ENCODE measurements at places on chromosomes 11 and 22.
A peak's percentile ranks its signal among the peaks of the same experiment; 100 is the strongest.

- DNase-seq = no peak
Observed at GRCh38 chr22:18970948-18971315, 34.8 kb upstream of the PRODH start.

- no peak for DNase-seq
Observed at GRCh38 chr22:27987557-27987956, 68.5 kb upstream of the PITPNB start.

DNA sequence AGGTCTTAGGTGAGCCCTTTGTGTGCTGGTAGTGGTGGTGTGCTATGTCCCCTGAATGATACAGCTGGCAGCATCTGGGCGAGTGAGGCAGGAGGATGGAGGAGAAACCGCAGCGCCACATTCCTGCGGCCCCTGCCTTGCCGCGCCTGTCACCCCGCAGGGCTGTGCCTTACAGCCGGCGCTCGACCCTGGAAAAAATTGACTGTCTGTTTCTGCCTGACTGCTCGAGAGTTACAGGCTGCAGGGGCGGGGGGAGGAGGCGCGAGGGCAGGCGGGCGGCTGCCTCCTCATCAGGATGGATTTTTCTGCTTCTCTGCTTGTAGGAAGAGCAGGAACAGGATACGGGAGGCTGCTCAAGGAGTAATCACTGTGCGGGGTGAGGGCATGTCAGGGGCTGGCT, 443.4 kb downstream of the MIAT start:
- DNase-seq = no peak

DNA sequence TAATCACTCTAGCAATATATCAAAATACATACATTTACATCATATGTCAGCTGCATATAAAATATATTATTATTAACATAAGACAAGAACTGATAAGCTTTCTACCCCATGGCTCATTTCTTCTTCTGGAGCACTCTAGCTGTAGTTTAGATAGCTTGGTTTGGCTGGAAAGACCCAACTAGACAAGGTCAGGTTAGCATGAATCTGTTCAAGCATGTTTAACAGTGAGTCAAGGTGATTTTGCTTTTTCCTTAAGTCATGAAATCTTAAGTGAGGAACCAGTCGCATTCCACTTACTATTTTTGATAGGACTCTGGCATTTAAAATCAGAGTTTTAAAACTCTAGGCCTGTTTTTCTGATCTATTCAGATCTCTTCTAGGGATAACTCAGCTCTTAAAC, 157.0 kb upstream of the PDGFD start:
- DNase-seq = no peak

DNA sequence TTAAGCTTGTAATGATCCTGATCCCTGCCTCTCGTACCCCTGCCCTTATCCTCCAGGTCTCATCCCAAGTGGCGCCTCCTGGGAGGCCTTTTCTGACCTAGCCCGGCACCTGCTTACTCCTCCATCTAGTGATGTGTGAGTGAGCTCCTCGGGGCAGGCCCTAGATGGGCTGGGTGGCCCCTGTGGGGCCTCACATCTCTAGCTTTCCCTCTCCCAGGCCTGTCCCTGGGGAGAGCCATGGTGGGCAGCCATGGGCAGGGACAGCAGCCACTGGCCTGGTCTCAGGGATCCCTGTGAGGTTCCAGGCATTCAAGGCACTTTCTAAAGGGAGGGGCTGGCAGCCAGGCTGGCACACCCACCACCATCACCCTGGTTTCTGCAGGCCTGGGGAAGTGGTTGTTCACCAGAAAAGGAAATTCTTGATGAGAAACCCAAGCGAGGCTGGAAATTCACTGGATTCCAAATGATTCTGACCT, 27.9 kb downstream of the GNAZ start:
- no peak for DNase-seq

DNA sequence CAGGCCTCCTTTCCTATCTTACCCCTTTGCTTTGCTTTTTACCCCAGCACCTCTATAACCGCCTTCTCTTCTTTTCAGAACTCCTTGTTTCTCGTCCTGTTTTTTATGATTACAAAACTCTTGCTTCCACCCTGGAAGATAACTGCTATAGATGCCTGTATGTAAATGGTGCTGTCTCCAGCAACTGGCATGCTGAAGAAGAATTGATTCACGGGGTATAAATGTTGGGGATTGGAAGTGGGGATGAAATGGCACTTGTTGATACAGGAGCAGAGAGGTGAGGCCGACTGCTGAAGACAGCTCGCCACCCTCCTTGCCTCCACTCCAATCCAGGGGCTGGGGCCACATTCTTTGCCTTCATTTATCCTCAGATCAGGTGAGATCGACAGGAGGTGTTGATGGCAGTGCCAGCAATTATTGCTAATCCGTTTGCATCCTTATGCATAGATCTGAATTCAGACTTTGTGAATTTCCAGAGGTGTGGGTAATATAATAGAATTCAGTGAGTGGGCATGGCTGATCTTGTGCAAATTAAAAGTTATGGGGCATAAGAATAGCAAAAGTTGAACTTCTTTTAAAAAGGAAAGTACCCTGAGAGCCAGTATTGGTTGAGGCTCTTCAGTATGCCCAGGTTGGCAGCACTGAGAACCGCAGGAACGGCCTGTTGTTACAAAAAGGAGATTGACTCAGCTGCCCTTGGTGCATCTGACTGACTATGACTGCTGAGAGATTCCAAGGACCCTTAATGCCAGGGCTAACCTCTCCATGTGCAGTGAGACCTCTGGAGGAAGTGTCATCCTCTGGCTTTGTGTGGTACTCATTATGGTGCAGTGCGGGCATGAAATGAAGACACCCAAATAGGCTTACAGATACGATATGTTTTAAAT, 5.3 kb downstream of the NEAT1 start:
- no peak for DNase-seq

GRCh38 chr11:35632301-35632700, 14.0 kb downstream of the FJX1 start:
- no peak for DNase-seq

- no peak for DNase-seq
Observed at GRCh38 chr22:48902001-48902869, 925.4 kb downstream of the BRD1 start.

DNA sequence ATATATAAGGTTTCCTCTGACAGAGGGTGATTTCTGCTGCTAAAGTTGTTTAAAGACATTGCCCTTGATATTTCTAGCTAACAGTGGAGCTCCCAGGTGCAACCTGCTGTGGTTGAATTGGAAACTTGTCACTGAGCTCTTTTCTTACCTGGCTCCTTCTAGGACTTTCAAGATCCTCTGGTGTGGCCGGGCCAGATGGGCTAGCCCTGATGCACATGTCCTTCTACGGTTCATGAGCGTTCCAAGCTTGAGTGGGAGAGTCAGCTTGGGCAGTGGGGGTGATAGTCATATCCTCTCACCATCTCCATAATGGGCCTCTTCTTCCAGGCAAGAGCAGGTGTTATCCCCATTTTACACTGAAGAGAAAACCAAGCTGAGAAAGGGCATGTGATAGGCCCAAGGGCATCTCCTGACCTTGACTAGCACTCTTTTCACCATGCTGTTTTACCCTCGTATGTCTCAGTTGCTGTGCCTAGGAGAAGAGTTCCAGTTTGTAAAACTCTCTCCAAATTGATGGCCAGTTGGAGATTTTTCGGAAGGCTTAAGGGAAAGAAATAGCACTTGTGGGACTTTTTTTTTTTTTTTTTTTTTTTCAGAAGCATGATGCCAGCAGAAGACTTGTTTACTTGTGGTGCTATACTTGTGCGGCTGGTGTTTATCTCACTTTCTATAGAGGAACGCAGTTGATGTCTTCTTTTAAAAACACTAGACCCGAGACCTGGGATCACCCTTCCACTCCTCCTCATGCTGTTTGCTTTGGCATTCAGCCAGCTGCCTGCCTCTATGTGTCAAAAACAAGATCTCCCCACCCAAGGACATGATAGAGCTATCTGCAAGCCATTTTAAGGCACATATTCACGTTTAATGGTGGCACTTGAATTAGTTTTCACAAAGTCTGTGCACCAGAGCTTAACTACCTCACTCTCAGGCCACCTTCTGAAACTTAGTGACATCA, 32.6 kb downstream of the TEAD1 start:
- DNase-seq = no peak

- no peak for DNase-seq
Observed at GRCh38 chr11:128830290-128831173, 36.6 kb downstream of the KCNJ1 start.

- no peak for DNase-seq
Observed at GRCh38 chr11:125091247-125091876, 20.1 kb downstream of the TMEM218 start.

- DNase-seq = no peak
Observed at GRCh38 chr22:43164636-43165035, 13.3 kb downstream of the TSPO start.

DNA sequence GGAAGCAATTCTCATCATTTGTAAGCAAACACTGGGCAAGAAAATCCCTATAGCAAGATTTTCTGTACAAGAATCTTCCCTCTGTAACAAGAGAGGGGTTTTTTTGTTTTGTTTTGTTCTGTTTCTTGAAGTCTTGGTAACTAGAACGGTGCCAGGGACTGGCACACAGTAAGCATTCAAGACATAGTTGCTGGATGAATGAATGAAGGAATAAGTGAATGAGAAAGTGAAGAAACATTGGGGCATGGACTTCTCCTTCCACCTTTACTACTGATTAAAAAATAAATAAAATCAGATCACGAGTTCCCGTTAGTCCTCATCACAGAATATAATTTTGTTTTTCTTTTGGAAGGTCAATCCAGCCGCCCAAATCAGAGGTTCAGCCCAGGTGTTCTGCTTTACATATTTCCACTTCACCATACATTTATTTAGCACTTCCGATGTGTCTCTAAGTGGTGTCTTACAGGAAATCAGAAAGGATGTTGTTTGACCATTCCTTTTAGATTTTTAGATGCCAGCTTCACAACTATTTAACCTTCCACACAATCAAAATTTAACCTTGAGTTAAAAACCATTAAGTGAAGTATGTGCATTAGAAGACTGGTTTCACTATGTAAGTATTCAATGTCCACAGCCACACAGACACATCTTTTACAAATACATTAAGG, 281.2 kb downstream of the CADM1 start:
- no peak for DNase-seq

DNA sequence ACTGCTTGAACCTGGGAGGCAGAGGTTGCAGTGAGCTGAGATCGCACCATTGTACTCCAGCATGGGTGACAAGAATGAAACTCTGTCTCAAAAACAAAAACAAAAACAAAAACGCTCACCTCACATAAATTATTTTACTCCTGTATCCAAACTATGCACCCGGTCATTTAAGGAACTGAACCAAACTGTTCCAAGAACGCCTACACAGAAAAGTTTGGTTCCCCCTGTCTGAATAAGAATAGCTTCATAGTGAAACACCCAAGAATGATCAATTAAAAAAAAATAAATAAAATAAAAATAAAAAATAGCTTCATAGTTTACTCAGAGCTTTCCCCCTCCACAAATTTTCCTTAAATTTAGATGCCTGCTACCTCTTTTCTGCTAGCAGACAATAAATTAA, 13.7 kb downstream of the NUP98 start:
- DNase-seq = no peak

DNA sequence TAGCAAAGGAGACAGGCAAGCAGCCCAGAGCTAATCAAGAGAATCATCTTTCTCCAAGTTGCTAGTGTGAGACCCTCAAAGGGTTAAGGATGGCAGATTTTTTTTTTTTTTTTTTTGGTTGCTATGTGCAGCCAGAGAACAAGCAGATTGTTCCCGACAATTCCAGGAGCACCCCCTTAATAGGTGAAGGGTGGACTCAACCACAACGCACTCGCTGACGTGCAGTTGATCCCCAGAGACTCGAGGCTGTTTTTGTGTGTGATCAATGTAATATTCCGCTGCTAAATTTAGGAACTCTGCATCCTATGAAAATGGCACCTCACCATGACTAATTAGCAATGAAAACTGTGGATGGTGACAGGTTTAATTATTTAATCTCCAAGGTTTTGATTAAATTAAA, 789.0 kb downstream of the KCNA4 start:
- no peak for DNase-seq

DNA sequence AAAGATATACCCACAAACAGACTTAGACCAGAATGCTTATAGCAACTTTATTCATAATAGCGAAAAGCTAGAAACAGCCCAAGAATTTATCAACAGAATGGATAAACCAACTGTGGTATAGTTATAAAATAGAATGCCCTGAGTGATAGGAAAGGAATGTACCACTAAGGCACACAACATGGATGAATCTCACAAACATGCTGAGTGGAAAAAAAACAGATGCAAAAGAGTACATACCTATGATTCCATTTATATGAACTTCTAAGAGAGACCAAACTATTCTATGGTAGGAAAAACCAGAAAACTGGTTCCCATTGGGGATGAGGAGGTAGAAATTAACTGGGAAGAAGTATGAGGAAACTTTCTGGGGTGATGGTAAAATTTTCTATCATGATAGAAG, 40.4 kb upstream of the GRIK4 start:
- DNase-seq = no peak

- DNase-seq = no peak
Observed at GRCh38 chr11:3380706-3381545, 2.0 kb upstream of the ZNF195 start.

DNA sequence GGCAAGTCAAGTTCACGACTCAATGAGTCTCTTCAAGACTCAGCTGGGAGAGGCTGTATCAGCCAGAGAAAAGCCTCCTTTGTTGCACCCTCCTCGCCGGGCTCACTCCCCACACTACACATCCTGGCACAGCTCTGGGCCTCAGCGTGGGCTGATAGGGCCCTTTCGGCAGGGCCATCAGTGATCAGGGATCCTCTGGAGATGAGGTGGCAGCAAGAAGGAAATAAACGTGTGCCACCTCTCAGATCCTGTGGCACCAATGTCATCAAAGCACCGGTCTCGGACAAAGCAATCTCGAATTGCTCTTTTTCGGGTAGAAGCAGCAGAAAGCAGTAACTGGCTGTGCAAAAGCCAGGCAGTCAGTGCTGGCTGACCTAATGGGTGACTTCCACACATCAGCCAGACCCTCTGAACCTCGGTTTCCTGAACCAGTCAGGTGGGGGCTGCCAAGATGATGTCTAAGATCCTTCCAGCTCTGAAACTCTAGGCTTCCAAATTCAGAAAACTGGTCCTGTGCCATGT, 2.1 kb downstream of the EHD1 start:
- peak; percentile 42 for DNase-seq

GRCh38 chr11:1878137-1879031, 13.3 kb downstream of the PRR33 start:
- DNase-seq = no peak

DNA sequence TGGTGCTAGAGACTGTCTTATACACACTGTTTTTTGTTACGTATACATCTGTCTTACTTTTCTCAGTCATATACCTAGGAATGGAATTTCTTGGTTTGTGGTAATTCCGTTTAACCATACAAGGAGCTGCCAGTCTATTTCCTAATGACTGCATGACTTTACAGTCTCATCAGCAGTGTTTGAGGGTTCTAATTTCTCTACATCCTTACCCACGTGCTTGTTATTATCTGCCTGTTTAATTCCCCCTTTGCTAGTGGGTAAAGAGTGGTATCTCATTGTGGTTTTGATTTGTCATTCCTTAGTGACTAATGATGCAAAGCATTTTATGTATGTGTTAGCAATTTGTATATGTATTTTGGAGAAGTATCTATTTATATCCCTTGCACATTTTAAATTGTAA, 1008.0 kb downstream of the FAM181B start:
- DNase-seq = no peak
